ENCODE measurements at places on chromosomes 11 and 22.

GRCh38 chr22:19892257-19892879, 37.7 kb upstream of the GNB1L start:
- DNase-seq, result no peak

- no peak for DNase-seq
Observed at GRCh38 chr11:113043698-113044097, 82.5 kb downstream of the NCAM1 start.

DNA sequence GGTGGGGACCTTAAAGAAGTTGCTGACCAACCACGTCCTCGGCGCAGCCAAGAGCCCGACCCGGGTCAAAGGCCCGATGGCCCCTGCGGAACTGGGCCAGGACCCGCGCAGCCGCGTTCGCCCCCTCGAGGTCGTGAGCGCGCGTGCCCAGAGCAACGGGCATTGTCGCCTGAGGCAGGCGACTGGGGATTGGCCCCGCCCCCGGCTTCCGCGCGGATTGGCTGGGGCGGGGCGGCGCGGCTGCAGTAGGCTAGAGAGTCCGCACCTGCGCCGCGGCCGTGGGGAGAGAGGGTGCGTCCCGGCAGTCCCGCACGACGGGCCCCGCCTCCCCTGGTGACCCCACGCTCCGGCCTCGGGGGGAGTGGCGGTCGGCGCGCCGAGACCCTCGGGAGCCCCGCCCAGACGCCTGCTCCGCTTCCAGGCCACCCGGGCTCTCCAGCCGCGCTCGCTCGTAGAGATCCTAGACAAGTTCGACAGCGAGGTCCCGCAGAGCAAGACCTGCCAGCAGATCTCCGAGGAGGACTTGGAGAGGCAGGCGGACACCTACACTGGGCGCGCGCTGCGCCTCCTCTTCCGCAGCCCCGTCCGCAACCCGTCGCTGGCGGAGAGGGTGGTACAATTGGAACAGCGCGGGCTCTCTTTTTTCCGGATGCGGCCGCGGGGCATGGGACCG, 8.3 kb upstream of the PPIL2 start:
- no peak for DNase-seq

GRCh38 chr11:20861322-20861721, 191.9 kb downstream of the NELL1 start:
- DNase-seq, result no peak

DNA sequence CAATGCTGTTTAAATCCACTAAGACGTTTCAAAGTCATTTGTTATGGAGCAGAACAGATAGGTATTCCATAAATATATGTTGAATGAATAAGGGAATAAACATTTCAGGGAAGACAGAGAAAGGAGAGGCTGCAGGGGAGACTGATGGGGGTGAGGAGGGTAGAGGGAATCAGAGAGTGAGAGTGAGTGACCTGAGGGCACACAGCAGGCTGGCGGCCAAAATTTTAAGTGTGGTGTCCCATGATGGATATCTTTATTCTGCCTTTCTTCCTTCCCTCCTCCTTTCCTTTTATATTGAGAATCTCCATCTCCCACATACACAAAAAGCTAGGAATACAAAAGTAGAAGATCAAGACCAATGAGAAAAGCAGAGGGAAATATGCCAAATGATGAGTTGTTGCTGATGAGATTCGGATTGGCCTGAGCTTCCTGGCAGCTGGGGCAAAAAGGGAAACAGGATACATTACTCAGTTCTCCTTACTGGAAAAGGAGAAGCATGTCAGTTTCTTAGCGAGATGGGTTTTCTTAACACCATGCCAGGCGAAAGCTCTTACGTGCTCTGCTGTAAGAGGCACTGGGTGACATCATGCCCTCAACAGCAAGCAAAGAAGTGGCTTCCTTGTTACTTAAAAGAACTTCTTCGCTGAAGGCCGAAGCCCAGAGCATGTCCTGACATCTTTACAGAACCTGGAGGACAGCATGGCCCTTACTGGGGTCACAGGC, 11.2 kb upstream of the CYTH4 start:
- DNase-seq, result no peak

- no peak for DNase-seq
Observed at GRCh38 chr11:58907780-58908179, 31.5 kb upstream of the GLYATL1 start.

DNA sequence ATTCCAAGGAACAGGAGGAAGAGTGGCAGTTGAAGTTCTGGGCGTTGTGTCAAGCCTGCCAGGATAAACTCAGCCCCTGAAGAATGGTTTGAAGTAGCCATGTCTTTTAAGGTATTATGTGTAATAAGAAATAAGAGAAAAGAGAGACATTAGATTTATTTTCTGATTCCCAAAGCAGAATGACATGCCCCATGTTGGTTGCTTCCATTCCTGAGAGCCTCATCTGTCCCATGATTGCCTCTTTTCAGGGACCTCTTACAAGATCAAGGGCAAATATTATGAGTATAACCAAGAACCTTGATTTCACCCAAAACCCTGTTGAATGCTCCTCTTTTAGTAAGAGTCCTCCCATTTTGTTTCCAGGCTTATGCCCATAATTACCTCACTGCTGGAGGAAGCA, at the start of gene OR8D2:
Gene OR8D2 (minus strand): TSS at position 101 of the 400 bp plus-strand sequence. CDS start 0 bp downstream, at position 101.
- DNase-seq, result no peak

DNA sequence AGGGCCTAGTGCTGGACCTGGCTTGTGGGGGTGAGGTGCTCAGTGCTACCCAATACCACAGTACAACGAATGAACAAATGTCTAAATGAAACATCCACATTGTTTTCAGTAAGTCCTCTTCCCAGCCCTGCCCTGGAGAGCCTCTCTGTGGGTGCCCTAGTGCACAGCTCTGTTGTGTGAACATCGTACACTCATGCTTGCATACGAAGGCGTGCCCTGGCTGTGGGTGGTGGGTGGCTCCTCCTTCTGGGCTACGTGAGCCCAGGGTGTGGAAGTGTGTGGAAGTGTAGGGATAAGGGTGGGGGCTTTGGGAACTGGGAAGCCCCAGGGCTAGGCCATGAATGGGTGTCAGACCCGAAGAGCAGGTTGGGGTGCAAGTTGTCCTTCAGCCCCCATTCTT, 592 bp upstream of the NLRX1 start:
- DNase-seq, result no peak

GRCh38 chr11:122721201-122721963, 65.9 kb downstream of the UBASH3B start:
- no peak for DNase-seq

DNA sequence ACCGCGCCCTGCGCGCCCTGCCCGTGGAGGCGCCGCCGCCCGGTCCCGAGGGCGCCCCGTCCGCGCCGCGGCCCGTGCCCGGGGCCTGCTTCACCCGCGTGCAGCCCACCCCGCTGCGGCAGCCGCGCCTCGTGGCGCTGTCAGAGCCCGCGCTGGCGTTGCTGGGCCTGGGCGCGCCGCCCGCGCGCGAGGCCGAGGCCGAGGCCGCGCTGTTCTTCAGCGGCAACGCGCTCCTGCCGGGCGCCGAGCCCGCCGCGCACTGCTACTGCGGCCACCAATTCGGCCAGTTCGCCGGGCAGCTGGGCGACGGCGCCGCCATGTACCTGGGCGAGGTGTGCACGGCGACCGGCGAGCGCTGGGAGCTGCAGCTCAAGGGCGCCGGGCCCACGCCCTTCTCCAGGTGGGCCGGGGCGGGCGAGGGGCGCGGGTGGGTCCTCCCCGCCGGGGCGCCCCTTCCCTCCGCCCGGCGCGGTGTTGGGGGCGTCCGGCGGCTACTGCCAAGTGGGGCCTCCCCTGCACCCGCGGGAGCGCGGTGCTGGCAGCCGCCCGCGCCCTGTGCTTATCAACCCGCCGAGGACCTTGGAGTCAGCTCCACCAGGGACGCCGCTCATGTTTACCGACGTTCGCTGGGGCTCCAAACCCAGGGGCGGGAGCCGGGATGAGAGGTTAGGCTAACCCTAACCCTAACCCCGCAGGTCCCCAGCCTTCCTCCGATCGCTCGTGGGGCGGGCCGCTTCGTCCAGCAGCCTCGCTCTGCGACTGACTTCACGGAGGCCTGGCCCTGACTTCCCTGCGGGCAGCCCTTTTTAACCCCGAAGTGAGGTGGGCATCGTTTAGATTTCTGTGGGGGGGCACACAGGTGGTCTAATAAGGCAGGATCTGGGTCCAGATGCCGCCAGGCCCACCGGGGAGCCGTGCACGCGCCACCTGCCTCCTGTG, 649 bp downstream of the SELENOO start:
- DNase-seq, result no peak

GRCh38 chr11:70536051-70536877, 137.9 kb downstream of the CTTN start:
- no peak for DNase-seq

- no peak for DNase-seq
Observed at GRCh38 chr11:122007601-122008071, 108.4 kb downstream of the BLID start.

- DNase-seq, result no peak
Observed at GRCh38 chr11:1949922-1950321, 2.8 kb downstream of the MRPL23 start.

DNA sequence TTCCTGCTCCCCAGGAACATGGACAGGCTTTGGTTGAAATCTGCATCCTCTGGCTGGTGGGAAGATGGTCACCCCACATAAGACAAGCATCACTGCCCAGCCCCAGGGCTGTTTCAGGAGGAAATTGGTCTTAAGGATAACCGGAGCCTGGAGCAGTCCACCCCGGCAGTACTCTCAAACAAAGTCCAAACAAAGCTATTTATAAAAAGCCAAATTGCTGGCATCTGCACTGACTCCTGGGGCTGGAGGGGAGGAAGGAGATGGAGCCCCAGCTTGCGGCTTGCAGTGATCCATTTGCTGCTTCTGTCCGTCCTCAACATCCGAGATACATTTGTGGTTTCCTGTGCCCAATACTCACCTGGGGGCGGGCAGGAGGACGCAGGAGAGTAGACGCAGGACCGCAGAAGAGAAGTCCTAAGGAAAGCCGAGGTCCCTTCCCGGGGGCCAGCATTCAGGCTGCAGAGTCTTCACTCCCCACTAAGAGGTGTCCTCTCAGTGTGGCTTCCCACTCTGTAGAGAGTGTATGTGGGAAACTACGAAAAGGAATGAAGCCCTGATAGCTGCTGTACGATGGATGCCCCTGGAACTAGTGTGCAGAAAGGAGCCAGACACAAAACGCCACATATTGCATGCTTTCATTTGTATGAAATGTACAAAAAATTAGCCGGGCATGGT, 107.3 kb upstream of the FGF3 start:
- DNase-seq, result no peak

GRCh38 chr11:69125861-69126260, 29.9 kb upstream of the SMIM38 start:
- no peak for DNase-seq

- no peak for DNase-seq
Observed at GRCh38 chr11:119322360-119322739, 5.4 kb upstream of the MCAM start.

GRCh38 chr22:31977141-31977841, 33.0 kb downstream of the YWHAH start:
- DNase-seq, result peak; percentile 15

GRCh38 chr11:9527481-9528135, 45.9 kb upstream of the WEE1 start:
- peak; percentile 79 for DNase-seq

- no peak for DNase-seq
Observed at GRCh38 chr11:22344081-22344480, 5.9 kb downstream of the SLC17A6 start.

- no peak for DNase-seq
Observed at GRCh38 chr11:22193348-22194051, 615 bp downstream of the ANO5 start.

- DNase-seq, result no peak
Observed at GRCh38 chr22:29257751-29258181, 10.0 kb downstream of the RHBDD3 start.

- DNase-seq, result no peak
Observed at GRCh38 chr11:130839981-130840666, 76.2 kb downstream of the SNX19 start.

DNA sequence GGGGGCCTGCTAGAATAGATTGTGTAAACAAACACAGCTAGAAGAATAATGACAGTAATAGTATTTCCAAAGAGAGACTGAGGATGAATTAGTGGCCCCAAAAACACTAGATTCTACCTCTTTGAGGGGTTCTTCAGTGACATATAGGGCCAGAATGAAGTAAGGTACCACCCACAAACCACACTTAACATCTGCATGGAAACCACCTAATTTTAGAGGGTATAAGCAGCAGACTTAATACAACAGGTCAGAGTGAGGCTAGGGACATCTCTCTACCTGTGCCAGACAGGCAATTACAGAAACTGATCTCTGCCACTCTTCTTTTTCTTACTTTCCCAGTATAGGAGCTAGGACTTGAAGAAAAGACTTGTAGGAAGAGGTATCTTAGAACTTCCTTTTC, 20.1 kb downstream of the ELP4 start:
- DNase-seq, result no peak

DNA sequence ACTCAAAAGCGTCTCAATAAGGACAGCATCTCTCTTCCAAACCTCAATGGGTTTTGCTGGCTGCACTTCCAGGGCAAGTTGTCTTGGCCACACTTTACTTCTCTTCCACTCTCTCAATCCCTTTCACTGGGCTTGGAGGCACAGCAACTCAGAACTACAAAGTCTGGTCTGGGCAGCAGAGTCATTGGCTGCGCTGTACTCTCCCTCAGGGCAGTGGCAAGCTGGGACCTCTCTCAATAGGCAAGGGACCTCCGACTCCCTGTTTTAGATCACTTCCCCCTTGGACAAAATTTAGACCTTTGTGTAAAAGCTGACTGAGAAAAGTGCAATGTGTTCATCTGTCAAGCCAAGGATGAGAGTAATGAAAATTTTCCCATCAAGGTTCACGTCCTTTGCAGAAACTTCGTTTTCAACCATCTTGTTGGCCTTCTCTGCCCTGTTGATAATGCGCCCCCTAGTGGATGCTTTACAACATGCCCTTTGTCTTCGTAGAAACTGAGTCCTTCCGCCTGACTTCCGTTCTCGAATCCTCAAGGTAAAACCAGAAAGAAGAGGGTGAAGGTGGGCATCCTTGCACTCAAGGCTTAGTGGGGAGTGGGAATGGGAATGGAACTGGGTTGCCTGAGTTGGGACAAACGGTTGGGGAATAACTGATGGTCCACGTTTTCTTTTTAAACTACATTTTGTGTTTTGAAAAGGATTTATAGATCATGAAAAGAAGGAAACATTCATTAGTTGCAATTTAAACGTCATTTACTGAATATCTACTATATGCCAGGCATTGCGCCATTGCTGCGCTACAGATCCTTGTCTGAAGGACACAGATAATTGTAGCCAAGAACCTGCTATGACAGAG, 99.1 kb downstream of the CD44 start:
- DNase-seq, result no peak

- DNase-seq, result no peak
Observed at GRCh38 chr11:31784611-31785010, 26.5 kb downstream of the PAX6 start.

GRCh38 chr11:116415095-116415494, 357.7 kb downstream of the BUD13 start:
- DNase-seq, result no peak

GRCh38 chr11:20041499-20041898, 118.8 kb downstream of the DBX1 start:
- DNase-seq, result no peak

GRCh38 chr11:5690216-5690615, 626 bp downstream of the TRIM22 start:
- DNase-seq, result no peak

DNA sequence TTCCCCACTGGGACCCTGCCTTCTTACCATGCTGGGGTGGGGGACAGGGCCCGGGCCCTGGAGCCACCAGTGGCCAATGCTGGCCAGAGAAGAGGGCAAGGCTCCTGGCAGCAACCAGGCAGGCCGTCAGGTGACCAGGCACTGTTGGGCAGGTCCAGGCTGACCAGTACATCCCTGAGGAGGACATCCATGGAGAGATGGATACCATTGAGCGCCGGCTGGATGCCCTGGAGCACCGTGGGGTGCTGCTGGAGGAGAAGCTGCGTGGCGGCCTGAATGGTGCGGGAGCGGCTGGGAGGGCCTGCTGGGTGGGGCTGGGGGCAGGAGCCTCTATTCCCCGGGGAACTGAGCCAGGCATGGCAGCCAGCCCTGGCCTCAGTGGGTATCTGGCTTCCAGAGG, 21.0 kb downstream of the C22orf23 start:
- DNase-seq, result no peak

Measured in fibroblast of skin of left biceps (primary cell).